ENCODE measurements at places on chromosomes 3 and 15.

DNA sequence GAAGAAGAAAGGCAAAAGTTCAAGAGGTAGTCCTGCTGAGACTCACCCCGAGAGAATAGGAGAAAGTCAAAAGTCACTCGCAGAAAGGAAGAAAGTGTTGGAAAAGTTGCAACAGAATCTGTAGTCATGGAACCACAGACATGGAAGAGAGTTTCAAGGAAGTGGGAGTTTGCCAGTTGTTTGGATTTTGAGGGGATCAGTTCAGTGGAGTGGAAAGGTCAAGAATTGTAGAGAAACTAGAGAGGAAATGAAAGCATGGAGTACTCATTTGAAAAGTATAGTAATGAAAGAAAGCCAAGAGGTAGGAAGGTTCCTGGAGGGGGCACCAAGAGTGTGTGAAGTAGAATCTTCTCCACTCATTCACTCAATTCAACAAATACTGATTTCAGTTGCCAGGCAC, 34.7 kb downstream of the SPTSSB start:
- DNase-seq, result no peak

- no peak for DNase-seq
These were observed 708.8 kb downstream of the ZNF385D start for GRCh38 chr3:21042184-21042583.

GRCh38 chr3:126630020-126630419, 24.9 kb downstream of the TXNRD3 start:
- no peak for DNase-seq

GRCh38 chr3:172506094-172506493, 17.1 kb downstream of the TNFSF10 start:
- DNase-seq, result no peak
